AG04450 (cell line): ENCODE measurements at places on chromosomes 11 and 22. TPM values are rescaled to one million over a fixed set of nuclear protein-coding genes. Genes with fewer than 3 reads are reported as not detected.

- DNase-seq, result no peak
Observed at GRCh38 chr11:125093502-125093901, 17.9 kb downstream of the TMEM218 start.

GRCh38 chr11:48116437-48117228, 100.0 kb upstream of the OR4B1 start:
- DNase-seq, result no peak

DNA sequence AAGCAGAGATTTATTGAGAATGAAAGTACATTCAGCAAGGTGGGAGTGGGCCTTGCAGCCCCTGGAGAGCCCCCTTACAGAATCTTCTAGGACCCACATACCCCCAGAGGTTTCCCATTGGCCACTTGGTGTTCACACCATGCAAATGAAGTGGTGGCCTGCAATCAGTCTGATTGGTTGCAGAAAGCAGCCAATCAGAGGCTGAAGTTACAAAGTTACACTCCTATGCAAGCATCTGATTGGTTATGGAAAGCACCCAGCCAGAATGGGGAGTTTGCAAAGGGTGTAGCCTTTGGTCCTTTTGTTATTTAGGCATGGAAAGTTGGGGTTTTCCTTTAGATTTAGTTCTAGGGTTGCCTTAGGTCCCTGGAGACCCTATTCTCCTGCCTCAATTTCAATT, 34.9 kb downstream of the UVRAG start:
- DNase-seq, result no peak

DNAJB13 gene
- polyA plus RNA-seq, result 0.11 and 0.17 TPM in 2 replicates

GRCh38 chr22:29147331-29147899, 58.3 kb upstream of the EMID1 start:
- no peak for DNase-seq

RAC2 gene
- polyA plus RNA-seq, result 25.0 and 35.9 TPM in 2 replicates

DNA sequence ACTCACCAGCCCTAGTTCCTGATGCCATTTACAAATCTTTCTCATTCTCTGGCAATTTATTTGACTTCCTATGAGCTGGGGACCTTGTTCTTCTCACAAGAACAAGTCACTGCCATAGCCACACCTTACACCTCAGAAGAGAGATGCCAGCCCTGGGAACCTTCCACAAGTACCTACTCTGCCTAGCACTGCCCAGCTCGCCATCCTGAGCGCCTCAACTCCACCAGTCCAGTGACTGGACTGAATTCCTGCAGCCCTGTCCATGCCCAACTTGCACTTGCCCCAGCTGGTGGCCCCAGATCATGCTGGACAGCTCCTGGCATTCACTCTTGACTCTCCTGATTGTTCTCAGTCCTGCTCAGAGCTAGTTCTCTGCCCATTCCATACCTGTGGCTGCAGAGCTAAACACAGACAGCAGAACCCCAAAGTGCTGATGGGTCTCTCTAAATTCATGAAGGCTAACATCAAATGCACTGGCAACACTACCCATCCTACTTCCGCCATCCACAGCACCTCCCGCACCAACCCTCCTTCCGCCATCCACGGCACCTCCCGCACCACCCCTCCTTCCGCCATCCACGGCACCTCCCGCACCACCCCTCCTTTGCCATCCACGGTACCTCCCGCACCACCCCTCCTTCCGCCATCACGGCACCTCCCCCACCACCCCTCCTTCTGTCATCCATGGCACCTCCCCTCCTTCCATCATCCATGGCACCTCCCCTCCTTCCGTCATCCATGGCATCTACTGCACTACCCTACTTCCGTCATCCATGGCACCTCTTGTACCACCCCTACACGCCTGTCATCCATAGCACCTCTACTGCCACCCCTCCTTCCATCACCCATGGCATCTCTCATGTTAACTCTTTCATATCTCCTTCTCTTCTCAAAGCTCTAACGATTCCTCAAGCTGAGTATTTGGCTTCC, 23.6 kb upstream of the SLC25A1 start:
- no peak for DNase-seq

NNMT gene
- polyA plus RNA-seq, result 188 and 217 TPM in 2 replicates

DNA sequence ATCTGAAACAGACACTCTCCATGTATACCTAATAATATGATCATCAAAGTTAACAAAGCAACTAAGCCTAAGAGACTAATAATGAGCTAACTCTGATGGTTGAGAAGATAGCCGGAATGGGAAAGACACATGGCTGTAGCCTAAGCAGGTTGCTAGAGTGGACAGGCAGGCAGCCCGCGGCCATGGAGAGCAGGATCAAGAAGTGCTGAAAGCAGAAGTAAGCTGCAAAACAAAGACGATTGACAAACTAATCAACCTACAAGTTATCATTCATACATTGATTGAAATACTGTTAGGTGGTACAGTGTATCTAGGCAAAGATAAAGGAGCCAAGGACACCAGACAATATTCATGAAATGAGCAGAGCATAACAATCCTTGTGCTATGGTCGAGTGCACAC, 29.3 kb downstream of the SLN start:
- DNase-seq, result no peak

KCNQ1OT1 gene
- 0.33 and 0.42 TPM in 2 replicates for polyA plus RNA-seq

DNA sequence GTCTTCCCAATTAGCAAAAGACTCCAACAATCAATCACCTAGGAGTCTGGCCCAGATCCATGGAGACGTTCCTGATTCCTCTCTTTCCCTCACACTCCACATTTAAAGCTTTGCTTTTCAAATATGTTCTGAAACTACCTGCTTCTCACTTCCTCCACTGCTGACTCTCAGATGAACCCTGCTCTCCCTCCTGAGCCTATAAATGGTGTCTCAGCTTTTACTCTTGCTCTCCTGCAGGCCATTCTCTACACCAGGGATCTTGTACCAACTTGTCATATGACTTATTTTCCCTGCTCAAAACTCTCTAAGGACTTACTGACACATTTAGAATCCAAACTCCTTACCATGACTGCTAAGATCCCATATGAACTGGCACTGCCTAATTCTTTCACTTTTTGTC, 138.4 kb upstream of the DDI1 start:
- DNase-seq, result no peak

DNA sequence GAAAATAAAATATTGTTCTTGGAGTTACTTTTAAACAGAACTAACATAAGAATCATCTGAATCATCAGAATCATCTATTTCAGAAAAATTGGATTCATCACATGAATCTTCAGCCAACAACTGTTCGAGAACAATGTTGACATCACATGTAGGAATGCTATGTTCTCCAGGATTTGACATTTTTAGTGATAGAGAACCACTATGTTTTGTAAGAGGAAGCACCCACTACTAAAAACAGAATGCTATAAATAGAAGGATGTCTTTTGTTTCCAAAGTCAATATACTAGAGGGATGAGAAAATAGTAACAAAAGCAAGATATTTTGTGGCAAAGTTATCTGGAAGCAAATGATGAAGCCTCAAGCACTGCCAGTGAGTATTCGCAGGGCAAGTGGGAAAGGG, 263.4 kb upstream of the DDI1 start:
- DNase-seq, result peak; percentile 13
